ENCODE measurements at places on chromosomes 11 and 22.

- no peak for DNase-seq
Observed at GRCh38 chr11:125262830-125263218, 98.3 kb downstream of the PKNOX2 start.

DNA sequence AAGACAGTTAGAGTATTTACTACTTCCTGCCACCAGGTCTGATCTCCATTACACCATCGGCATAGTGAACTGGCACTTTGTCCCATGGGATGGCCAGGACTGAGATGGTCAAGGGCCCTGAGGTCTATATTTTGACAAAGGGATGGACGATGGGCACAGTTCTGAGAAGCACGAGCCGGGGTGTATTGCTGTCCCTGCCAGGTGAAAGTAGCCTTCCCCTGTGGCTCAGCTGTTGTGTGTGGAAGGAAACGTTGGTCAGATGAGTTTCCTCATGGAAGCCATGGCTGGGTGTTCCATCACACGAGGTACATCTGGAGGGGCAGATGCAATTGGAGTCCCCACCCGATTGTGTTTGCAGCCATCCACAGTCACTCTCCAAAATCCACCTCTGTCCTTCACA lies 27.9 kb upstream of the BRSK2 start:
- no peak for DNase-seq

DNA sequence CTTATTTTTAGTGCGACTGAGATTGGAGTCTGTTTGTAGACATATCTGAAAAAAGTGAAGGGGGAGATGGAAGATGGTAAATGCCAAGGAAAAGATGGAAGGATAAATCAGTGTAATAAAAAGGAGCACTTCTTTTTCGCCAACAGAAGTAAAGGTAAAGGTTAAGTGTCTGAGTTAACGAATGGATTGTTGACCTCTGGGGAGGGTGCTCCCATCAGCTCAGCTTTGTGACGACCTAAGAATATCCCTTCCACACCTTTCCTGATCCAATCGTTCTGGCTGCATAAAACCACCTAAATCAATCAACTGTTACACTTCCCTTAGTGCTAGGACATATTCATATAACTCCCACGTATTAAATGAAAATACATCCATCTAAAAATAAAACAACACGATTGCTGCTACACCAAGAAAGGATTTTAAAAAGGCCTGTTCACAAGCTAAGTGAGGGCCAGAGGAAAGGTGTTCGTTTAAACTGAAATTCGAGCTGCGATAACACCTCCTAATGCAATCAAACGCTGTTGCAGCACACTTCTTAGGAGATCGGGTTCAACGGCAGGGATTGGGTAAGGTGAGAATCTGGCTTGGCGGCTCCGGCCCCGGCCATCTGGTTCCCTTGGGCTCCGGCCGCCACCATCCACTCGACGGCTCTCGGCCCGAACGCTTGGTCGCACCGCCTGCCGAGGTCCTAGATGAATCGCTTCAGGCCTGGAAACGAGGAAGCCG lies 658 bp downstream of the C11orf71 start:
- no peak for DNase-seq

DNA sequence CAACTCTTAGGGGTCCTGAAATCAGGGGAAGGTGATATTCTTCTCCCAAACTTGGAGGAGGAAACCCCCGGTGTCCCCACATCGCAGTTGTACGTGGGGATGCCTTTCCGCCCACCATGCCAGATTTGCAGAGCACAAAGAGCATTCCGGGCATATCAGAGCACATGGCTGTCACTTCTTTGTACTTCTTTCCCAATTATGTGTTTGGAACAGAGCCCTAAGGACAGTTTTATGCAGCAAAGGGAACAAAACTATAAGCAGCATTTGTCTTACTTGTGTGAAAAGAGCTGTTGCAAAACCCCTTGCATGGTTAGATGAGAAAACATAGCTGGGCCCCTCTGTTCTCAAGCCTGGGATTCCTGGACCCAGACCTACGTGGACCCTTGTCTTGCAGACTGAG lies 41.2 kb downstream of the NTM start:
- DNase-seq: no peak

DNA sequence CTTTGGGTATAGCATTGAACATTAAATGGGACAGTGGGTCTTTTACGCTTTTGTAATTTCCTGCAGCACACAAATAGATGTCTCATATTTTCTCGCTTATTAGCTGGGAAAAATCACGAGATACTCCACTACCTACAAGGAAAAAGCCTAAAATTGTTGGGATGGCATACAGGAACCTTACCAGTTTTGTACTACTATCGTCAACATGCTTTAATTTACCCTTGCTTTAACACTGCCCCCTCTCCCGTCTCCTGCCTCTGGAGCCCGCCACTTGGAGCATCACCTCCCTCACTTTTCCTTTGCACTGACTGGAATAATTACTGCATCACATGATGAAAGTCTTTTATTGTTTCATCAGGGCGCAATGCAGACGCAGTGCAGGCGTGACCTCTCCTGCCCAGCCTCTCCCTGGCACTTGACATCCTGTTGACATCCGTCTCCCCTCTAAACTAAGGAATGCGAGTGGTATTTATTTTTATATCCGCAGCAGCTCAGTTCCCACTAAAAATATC lies 1.0 kb upstream of the FNBP4 start:
- DNase-seq: peak; percentile 12

DNA sequence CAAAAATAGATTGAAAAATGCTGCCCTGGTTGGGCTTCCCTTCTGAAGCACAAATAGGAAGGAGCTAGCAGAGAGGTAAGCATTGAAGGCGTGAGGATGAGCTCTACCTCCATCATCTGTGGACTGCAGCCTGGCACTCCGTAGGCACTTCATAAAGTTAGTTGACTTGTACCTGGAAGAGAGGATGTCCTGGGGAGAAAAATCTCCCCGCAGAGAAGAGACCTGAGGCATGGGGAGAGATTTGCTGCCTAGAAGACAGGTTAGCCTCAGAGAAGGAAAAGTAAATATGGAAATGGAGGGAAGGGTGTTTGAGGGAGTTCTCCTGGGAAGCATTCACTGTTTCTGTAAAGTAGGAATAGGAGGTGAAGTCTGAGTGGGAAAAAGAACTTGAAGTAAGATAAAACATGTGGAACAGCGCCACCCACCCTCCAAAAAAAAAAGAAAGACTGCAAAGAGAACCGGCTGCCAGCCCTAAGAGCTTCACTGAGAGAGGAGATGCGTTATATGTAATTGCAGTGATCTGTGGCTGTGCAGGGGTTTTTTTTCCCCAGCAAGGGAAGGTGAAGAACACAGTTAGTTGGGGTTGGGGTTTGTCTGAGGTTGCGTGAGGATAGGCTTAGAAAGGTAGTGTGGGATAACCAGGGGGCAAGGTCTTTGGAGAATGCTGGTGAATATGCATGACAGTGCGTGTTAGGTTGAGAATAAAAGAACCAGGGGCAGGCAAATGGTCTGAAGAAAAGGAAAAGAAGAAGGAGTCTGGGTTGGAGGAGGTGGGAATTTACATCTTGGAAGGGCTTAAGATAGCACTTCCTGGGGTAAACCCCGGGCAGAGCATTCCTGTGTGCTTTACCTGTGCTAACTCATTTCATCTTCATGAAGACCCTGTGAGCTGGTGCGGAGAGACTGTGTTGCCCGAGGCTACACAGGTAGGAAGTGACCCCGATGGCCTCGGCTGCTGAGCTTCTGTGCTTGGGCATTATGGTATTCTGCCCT lies 16.0 kb downstream of the TNRC6B start:
- DNase-seq: no peak

DNA sequence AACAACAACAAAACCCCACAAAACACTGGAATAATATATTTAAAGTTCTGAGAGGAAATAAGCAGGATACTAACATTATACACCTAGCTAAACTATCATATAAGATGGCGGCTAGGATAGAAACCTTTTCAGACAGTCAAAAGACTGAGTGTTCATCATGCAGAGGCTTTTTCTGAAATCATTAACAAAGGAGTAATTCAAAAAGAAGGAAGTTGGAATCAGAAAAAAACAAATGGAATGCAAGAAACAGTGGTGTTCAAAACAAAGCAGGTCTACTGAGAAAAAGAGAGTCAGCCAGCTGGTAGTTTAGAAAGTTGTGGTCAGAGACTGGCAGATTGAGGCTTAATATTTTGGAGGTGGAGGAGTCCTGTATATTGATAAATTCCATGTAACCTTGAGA lies 30.1 kb upstream of the ZBTB44 start:
- no peak for DNase-seq

All from epithelial cell of prostate (primary cell).